ENCODE measurements at places on chromosomes 3 and 15.

GRCh38 chr3:69319652-69320051, 66.2 kb downstream of the FRMD4B start:
- DNase-seq: no peak

DNA sequence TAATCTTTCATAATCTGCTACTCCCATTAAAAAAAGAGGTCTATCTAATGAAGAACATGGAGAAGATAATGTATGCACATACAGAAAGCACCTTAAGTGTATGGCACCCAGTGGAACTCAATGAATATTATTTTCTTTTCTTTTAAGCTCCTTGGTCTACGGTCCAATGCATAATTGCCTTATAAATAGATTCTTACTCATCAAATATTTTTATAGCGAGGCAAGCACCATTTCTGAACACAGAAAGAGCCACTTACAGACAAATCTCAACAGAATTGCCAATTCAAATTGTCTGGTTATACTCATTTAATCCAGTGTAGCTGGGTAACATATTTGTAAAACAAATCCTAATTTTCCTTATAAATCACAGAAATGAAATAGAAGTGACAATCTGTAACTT, 6.3 kb downstream of the PDZRN3 start:
- no peak for DNase-seq

DNA sequence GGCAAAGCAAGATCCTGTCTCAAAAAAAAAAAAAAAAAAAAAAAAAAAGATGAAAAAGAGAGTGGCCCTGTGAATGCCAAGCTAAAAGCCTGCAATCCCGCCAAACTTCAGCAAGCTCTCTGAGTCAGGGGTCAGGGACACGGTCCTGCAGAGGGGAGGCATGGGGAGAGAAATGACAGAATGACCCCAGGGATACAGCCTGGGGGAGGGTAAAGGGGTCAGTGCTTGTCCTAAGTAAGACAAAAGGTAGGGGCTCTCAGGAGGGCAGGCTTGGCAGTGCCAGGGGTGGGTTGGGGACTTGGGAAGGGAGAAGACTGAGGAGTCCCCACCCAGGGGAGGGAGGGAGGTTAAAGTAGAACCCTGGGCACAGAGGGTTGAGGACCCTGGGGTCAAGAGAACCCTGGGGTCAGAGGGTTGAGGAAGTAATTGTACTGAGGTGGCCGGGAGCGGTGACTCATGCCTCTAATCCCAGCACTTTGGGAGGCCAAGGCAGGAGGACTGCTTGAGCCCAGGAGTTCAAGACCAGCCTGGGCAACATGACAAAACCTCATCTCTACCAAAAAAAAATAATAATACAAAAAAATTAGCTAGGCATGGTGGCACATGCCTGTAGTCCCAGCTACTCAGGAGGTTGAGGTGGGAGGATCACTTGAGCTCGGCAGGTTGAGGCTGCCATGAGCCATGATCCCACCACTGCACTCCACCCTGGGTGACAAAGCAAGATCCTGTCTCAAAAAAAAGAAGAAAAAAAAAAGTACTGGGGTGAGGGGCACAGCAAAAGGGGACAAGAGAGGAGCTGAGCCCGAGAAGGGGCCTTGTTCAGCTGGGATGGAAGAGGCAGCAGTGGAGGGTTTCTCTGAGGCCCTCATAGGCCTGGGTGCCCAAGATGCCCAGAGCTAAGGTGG, 5.2 kb upstream of the SEMA3B start:
- no peak for DNase-seq

DNA sequence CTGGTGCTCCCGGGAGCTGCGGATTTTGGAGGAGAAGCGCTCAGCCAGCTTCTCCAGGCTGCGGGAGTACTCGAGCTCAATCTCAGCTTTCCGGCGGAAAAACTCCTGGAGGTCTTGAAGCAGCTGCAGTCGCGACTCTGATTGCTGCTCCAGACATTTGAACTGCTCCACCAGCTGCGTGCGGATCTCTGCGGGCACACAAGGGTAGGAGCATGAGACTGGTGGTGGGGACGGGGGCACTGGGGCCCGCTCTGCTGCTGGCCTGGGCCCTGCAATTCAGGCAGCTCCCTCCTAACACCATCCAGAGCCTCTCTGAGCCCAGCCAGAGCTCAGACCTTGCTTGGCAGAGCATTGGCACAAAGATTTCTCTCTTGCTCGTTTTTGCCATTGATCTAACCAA, 124.7 kb downstream of the SRGAP3 start:
- DNase-seq: no peak

DNA sequence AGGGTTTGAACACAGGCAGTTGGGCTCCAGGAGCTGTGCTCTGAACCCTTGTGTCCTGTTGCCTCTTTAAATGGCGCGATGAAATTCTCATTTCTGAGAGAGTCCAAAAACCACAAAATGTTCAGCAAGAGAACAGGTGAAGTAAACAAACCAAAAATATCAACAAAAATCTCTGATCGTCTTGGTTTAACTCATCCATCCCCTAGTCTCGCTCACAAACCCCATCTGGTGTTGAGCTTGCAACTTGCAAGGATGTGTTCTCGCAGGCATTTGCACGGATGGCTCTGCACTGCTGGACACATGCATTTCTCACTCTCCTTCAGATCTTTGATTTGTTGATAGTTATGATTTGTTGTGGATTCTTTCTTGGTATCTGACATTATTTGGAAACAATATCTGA, 31.1 kb downstream of the FAH start:
- DNase-seq: peak; percentile 9

- DNase-seq: no peak
Measured at GRCh38 chr15:100898661-100899462, 19.2 kb downstream of the ALDH1A3 start.

- DNase-seq: no peak
Measured at GRCh38 chr15:87881026-87881425, 375.5 kb downstream of the NTRK3 start.

DNA sequence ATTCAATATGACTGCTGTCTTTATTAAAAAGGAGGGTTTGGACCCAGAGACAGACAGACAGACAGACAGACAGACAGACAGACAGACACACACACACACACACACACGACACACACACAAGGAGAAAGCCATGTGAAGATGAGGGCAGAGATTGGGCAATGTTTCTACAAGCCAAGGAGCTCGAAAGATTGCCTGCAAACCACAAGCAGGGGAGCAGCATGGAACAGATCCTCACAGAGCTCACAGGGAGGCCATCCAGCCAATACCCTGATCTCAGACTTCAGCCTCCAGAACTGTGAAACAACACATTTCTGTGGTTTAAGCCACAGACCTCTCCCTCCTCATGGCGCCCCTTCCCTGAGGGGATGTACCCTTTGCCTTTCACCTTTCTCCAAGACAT, 35.8 kb upstream of the ABHD2 start:
- DNase-seq: no peak

GRCh38 chr15:28013976-28014375, 85.1 kb downstream of the OCA2 start:
- DNase-seq: no peak

- no peak for DNase-seq
Measured at GRCh38 chr15:70423267-70423666, 325.6 kb upstream of the TLE3 start.

DNA sequence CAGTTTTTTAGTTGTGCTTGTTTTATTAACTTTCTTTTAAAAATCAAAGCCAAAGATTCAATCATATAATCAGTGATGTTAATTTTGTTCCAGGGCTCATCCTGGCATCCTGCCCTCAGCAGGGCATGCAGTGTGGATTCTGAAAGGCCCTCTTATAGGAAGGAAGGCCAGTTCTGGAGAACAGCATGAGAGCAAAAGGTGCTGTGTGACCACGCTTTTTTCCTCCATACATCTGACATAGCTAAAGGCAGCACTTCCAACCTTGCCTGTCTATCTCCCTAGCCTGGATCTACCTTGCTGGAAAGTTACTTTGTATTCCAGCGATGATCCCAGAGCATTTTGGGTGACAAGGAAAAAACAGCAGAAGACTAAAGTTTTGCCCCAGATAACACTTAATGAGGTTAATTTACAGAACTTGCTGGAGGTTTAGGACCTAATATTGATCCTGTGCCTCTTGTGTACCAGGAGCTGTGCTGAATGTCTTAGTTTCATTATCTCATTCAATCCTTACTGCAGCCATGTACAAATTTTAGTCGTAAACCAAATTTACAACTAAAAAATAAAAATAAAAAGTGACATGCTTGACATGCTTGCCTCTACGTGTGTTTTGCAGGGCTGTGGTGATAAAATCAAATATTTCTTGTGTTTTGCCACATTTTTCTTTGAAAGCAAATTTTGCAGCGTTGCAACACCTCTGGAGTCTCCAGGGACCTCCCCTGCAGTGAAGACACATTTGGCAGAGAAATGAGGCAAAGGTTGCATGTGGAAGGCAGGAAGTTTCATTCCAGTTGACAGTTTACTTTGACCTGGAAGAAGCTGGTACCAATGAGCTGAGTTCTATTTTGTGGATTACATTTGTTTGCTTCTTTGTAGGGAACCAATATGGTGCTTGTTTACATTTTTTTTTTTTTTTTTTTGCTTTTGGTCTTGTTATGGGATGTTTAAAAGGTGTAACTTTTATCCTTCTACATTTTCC, 13.2 kb downstream of the IL1RAP start:
- no peak for DNase-seq

GRCh38 chr3:191236646-191237045, 37.6 kb downstream of the OSTN start:
- no peak for DNase-seq

- DNase-seq: no peak
Measured at GRCh38 chr3:167728176-167728575, 6.5 kb downstream of the PDCD10 start.

GRCh38 chr3:150227839-150228238, 180.3 kb upstream of the TSC22D2 start:
- peak; percentile 68 for DNase-seq

- no peak for DNase-seq
Measured at GRCh38 chr3:188962253-188963247, 209.2 kb upstream of the TPRG1 start.

DNA sequence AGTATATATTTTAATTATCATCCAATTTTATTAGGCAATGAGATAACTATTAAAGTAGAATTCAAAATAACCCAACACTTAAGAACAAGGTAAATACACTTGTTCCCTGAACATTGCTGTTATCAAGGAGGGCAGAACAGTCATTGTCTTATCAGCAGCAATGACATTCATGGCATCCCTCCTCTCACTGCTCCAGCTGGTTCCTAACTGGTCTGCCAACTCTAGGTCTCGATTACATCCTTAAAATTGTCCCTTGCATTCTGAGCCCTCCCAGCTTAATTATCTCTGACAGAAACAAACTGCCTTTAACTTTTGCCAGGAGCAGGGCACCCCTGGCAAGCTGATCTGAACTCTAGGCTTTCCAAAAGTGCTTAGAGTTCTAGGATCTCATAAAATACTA, 14.0 kb upstream of the DYNC1LI1 start:
- no peak for DNase-seq

- DNase-seq: no peak
Measured at GRCh38 chr3:13870902-13871301, 9.0 kb downstream of the WNT7A start.

DNA sequence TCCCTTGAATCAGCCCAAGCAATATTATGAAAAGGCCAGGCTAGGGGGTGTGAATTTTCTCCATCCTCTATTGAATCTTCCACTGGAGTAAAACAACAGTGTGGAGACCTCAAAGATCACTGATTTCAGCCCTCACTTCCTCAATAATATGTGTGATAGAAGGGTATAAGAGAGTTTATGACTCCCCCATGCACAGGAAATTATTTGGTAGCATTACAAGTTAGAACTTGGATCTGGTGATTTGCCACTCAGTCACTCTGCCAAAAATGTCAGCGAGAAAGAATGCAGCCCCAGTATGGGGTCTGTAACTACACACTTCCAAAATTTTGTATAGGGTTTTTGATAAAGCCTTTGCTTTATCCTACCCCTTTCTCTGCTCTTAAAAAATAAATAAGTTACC, 81.0 kb upstream of the KCNMB2 start:
- no peak for DNase-seq

DNA sequence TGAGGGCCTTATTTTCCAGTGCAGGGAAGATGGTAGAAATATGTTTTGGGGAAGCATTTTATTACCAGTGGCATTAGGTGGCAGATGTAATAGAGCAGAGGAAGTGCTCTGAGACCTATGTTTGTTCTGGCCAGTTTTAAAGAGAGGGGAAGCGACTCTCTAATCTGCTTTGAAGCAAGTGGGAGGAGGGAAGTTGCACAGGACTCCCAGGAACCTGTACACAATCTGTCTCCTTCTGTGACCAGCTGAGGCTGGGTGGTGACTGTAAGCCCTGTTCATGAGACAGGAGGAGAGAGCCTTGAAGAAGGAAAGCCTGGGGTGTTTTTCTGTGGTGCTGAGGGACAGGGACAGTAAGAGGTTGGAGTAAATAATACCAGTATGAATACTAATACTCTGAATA, 60.5 kb downstream of the LPP start:
- DNase-seq: no peak

DNA sequence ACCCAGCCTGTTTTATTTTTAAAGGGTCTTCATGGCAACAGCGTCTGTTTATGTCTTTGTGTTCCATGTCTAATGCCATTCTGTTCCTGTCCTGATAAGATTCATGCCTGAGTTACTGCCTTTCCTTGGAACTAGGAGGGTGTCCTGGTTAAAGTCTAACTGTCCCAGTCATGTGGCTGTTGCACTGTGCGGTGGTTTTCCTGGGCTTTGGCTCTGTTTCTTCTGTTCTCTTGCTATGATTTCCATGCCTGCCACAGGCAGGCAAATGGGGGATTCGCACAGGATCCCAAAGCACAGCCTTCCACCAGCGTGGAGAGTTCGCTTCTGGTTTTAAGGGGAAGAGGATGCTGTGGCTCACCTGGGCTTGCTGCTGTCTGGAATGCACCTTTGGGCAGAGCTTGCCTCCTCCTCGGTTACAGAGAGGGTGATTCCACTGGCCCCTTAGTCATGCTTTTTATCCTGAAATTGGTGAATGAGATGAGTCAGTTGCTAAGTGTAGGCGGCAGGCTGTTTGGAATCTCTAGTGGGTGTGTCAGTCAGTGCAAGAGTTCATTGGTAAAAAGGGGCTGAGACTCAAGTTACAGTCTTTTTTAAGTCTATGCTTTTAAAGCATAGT, 86.8 kb downstream of the CCK start:
- peak; percentile 91 for DNase-seq

DNA sequence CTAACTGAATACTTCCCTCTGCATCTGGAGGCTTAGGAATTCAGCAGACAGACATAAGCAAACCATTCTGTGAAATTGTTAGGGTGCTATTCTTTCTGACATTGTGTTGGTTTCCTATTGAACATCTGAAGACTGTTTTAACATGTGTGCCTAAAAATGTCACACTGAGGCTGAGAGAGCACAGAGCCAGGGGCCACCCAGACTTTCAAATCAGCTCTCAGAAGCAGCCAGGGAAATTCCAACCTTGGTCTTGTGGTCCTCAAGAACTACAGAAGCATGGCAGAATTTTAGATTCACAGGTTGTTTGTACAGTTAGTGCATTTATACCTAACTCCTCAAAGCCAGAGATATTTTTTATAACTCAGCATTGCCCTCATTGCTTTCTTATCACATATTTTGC, 929.2 kb upstream of the CFAP20DC start:
- no peak for DNase-seq

- no peak for DNase-seq
Measured at GRCh38 chr3:172347895-172348679, 100.2 kb downstream of the GHSR start.

- no peak for DNase-seq
Measured at GRCh38 chr3:191379446-191379845, 49.1 kb upstream of the UTS2B start.

Measured in ACHN (cell line).